Smooth muscle cell of the umbilical artery (primary cell): ENCODE measurements at places on chromosomes 2 and 18. TPM values are rescaled to one million over a fixed set of nuclear protein-coding genes. Genes with fewer than 3 reads are reported as not detected.

Gene KCTD18
- total RNA-seq = 20.8 and 27.6 TPM in 2 replicates

Gene INHBB
- total RNA-seq = not detected in 2 replicates

Gene RETSAT
- 57.9 and 70.7 TPM in 2 replicates for total RNA-seq

Gene LRP2
- not detected in 2 replicates for total RNA-seq

Gene CCDC121
- 0.83 and 1.8 TPM in 2 replicates for total RNA-seq

Gene KLHL41
- 0.28 and 0.30 TPM in 2 replicates for total RNA-seq

Gene NTSR2
- total RNA-seq = not detected in 2 replicates

Gene ANKRD29
- 0.59 and 0.88 TPM in 2 replicates for total RNA-seq

Gene TUBA3E
- total RNA-seq = 0.09 TPM in 1 of 2 replicates, not detected in the other

Gene NPHP1
- total RNA-seq = 3.6 and 5.0 TPM in 2 replicates

Gene LMAN2L
- total RNA-seq = 37.8 and 45.1 TPM in 2 replicates

Gene ANKRD30B
- 0.05 TPM in 1 of 2 replicates, not detected in the other for total RNA-seq
